ENCODE measurements at places on chromosomes 5 and 9. TPM values are rescaled to one million over a fixed set of nuclear protein-coding genes. Genes with fewer than 3 reads are reported as not detected.

RABGAP1 gene
- 46.2 TPM for polyA plus RNA-seq

DMRT2 gene
- 0.10 TPM for polyA plus RNA-seq

CLPTM1L gene
- 85.3 TPM for polyA plus RNA-seq

GRCh38 chr5:111502956-111503355 is 9.4 kb downstream of the STARD4 start:
- DNase-seq: no peak

DNA sequence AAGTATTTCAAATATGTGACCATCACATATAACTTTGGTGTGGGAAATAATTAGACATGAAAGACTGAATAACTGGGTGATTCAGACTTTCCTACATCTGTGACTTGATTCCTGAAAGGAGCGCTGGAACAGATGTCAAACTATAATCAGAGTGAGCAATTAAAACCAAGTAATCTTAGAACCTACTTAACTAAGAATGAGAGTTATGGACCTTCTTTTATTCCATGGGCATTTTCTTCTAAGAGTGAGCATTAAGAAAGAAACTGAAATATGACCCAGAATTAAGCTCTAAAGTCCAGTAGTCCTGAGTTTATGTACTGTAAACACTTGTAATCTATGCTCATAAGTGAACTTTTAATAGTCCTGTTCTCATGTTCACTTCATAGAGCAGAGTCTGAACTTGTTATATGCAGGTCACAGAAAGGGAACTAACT is 68.4 kb downstream of the PAM start:
- DNase-seq: no peak

GRCh38 chr5:95817430-95817829 is 5.1 kb downstream of the GLRX start:
- DNase-seq: no peak

DNA sequence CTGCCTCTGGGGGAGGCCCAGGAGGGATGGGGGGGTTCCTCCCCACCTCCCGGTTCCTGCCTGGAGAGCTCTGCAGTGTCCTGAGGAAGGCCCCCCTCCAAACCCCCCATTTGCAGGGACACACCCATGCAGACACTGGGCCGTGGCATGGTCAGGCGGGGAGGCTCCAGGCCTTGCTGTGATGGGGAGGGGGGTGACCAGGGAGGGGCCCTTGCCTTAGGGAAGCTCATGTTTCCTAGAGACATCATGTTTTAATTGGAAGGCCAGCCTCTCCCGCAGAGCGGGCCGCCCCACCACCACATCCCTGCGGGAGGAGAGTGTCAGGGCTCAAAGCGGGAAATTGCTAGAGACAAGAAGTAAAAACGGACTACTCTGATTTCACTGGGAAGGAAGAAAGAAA is 12.0 kb downstream of the PRRX2 start:
- no peak for DNase-seq

GRCh38 chr5:132215329-132215728 is 12.3 kb downstream of the P4HA2 start:
- no peak for DNase-seq

DNA sequence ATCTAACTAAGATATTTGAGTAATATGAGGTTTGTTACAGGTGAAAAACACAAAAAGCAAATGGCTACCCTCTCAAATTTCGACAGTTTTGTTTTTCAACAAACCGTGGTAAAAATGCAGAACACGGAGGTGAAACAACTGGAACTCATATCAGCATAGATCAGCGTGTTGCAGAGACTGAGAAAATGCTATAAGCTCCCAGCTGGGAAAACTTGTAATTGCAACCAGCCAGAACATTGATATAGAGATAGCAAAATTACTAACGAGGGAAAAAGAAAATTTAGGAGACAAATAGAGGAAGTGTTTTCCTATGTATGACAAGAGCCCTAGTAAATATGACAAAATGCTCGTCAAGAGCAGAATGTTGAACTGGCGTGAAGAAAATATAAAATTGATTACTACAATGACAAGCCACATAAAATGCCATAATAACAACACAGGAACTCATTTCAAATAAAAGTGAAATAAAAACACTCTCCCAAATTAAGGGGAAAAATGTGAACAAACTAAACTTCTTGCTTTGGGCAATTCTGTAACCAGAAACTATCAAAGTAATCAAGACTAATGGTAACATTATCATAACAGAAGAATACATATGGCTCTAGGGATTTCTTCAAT is 1989.8 kb downstream of the EFNA5 start:
- no peak for DNase-seq

PLPP1 gene
- polyA plus RNA-seq: 275 TPM

USP20 gene
- 38.7 TPM for polyA plus RNA-seq

IRX4 gene
- not detected for polyA plus RNA-seq

- no peak for DNase-seq
Measured at GRCh38 chr5:169085212-169085611, 215.7 kb downstream of the SLIT3 start.

- no peak for DNase-seq
Measured at GRCh38 chr9:99748266-99748665, 73.4 kb upstream of the NR4A3 start.

GRCh38 chr5:80275347-80275746 is 19.5 kb upstream of the SERINC5 start:
- no peak for DNase-seq

DNA sequence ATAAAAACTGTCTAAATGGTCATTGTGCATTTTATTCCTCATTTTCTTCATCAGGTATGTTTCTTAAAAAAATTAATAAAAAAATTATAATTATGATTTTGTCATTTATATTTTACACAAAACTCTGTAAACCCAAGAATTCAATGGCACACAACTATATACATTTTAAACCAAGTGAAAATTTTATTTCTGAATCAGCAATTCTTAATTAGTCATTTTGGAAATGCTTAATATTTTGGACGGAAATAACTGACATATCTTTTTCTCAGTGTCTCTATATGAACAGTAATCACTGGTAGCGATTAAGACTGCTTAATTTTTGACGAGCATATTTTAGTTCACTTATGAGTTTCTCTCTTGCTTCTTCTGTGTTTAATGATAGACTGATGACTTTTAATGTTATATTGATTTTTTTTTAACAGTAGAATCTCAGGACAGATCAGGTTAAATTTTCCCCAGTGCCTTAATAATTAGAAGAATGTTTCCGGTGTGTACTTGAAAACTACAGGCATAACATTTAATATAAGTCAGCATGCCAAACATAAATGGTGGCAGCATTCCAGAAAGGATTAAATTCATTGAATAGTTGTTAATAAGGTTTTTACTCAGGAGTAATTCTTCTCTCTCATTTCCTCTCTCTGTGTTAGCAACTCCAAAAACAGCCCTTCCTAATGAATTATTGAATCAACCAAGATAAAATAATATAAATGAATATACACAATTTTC is 644.7 kb upstream of the CDH6 start:
- no peak for DNase-seq

GRCh38 chr5:178121391-178122276 is 8.3 kb downstream of the N4BP3 start:
- no peak for DNase-seq

GRCh38 chr5:121182788-121183490 is 668.7 kb upstream of the FTMT start:
- no peak for DNase-seq

- no peak for DNase-seq
Measured at GRCh38 chr5:62134811-62135210, 171.2 kb upstream of the KIF2A start.

- no peak for DNase-seq
Measured at GRCh38 chr9:129834489-129835127, 467 bp downstream of the C9orf78 start.

GRCh38 chr5:100623719-100624118 is 88.5 kb downstream of the FAM174A start:
- no peak for DNase-seq

DNA sequence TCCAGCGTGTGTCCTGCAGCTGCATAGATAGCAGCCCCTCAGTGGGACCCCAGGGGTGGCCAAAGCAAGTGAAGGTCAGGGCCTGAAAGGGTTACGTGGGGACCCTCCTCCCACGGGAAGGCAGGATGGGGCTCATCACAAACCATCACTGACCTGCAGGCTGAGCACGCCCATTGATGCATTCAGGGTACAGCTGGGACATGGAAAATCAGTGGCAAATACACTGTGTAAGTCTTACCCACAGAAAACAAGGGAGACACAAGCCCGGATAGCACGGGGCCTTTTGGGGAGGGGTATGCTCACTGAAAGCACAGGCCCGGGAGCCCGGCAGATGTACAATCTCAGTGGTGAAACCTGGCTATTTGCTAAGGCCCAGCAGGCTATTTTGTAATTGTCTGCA is 49.1 kb downstream of the SEMA4D start:
- DNase-seq: no peak

CBY3 gene
- polyA plus RNA-seq: 0.11 TPM

SEMA5A gene
- polyA plus RNA-seq: 4.2 TPM

IFNB1 gene
- polyA plus RNA-seq: not detected

MRPL41 gene
- polyA plus RNA-seq: 74.9 TPM

FOXE1 gene
- not detected for polyA plus RNA-seq

GRCh38 chr5:170791325-170791954 is 7.9 kb downstream of the GABRP start:
- peak; percentile 29 for DNase-seq

- DNase-seq: no peak
Measured at GRCh38 chr9:16348531-16348930, 521.9 kb downstream of the BNC2 start.

DNA sequence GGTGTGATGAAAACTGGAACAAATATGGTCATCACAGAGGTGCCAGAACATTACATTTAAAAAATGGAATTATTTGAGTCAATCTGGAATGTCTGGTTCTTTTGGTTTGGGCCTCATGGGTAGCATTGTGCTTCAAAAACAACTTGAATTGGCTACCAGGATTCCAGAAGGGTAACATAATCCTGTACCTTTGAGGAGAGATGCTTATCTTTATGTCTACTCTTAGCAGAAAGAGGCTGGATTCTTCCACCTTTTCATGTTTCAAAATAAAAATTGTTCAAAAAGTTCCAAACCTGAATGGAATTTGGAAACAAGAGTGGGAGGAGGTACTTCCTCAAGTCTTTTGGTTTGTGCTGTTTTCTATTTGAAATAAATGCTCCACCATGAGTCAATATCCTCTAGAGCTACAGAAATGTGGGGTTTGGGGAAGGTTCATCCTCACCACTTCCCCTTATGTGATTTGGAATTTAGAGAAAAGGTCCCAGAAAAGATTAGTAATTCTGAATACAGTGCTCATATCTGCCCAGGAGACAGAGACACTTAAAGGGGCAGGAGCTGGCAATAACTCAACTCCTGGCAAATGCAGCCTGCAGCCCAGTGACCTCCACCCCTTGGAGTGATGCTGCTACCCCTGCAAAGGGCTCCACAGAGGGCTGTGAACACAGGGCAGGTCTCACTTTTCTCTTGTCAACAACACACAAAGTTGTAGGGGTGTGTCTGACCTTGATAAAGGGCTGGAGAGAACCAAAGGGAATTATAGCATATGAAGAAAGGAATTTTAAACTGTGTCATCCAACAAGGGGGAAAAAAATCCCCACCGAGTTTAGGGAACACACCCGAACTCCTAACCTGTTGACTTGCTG is 272.8 kb downstream of the CWC27 start:
- DNase-seq: no peak

EQTN gene
- polyA plus RNA-seq: 0.13 TPM

DNA sequence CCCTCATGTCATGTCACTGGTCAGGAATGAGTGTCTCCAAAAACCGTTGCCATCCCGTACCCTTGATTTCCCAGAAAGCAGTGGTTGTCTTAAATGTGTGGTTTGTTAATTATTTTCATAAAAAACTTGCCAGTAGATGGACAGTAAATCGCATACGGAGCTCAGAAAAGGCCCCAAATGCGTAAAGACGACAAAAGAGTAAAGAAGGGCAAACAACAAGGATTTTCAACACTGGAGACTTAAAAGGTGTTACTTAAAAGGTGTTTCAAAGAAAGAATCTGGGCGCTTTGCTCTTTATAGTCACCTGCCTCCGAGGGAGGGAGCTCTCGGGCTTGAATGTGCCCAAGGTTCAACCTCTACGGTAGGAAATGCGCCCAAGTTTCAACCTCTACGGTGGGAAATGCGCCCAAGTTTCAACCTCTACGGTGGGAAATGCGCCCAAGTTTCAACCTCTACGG is 734 bp downstream of the KIF27 start:
- DNase-seq: no peak

DNA sequence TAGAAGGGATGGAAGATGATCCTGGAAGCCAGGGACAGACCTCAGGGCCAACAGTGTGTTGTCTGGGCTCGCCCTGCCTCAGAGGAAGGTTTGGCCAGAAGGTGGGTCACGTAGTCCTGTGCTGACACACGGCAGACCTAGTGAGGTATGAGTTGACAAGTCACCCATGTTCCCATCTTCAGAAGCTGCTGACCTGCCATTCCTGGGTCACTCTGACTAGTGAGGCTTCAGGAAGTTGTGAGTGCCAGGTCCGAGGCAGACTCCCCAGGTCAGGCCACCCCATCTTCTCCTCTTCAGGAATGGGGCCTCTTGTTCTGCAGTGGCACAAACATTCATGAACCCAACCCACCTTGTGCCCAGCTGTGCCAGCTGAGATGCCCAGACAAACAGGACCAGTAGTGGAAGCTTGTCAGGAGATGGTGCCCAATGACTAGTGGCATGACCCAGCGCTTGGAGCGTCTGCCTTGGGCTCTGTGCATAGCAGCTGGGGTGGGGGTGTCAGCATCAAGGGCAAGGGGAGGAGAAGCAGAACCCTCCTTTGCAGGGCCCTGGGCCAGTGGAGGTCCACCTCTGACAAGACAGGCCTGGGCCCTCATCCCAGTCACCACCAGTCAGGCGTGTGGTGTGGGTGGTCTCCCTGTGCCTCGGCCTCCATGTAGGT is 16.8 kb upstream of the ANGPTL2 start:
- no peak for DNase-seq

CD180 gene
- 0.54 TPM for polyA plus RNA-seq

APBA1 gene
- 7.1 TPM for polyA plus RNA-seq

- peak; percentile 91 for DNase-seq
Measured at GRCh38 chr5:91381774-91382359, 1.2 kb downstream of the ARRDC3 start.

DNA sequence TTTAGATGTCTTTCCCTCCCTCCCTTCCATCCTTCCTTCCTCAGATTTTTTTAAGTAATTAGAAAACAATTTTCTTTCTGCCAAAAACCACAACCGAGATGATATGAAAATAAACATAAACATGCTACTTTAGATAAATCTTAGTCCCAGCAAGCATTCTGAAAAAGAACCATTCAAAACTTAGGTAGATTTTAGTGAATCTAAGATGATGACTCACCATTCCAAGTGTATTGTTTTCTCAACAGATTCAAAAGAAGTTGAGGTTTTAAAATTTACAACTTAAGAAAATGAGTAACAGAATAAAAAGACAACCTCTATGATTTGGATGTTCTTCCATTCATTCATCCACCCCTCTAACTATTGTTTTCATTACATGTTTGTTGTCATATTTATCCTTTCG is 465.1 kb downstream of the PDE4D start:
- DNase-seq: no peak

Data from urinary bladder (tissue), 4 donors.